ENCODE measurements at places on chromosomes 11 and 22. TPM values are rescaled to one million over a fixed set of nuclear protein-coding genes. Genes with fewer than 3 reads are reported as not detected.

DNA sequence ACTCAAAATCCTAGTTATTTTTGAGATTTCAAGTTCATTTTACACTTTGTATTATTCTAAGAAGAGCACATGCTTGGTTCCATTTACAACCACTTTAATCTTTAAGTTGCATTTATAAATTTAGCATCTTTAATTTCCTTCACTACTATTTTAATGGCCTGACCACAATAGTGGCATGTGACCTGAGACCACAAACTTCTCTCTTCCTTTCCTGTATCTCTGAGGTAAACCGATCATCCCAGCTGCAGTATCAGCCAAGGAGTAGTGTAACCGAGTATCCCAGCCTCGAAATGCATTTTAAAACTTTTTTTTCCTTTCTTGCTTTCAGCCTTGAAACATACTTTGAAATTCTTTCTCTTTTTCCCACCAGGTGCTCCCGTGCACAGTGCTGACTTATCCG is 28.7 kb upstream of the CBX6 start:
- DNase-seq = no peak

DNA sequence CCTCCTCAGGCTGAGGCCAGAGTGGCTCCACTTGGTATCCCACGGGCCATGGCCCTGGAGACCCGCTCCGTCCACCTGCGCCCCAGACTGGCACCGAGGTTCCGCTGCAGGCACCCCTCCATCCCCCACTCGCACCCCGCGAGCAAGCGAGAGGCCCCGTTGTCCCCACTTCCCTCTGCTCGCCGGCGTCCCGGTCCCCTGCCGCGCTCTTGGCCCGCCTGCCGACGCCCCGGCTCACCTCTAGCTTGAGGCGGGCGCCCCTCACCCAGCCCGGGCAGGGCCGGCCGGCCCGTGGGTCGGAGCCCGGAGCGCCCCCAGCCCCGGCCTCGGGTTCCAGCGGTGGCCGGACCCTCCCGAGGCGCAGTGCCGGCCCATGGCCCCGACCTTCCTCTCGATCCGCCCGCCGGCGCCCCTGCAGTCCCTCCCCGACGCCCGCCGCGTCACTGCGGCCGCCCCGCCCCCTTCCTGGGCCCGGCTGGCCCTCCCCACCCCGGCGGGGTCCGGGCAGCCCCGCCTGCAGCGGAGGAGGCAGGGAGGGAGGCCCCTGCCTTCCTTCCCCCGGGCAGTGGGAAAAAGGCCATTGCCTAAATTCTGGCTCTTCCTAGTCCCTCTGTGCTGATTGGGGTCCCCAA is at the start of gene PITPNM1:
Gene PITPNM1, minus strand, starts transcription at position 414 of the 632 bp plus-strand sequence. CDS start 1,183 bp downstream, outside the sequence.
- DNase-seq = peak; percentile 53

The BRMS1 gene
- total RNA-seq = 52.0 TPM

GRCh38 chr11:107999759-108000455 is 8.8 kb upstream of the CUL5 start:
- DNase-seq = no peak

The INS gene
- total RNA-seq = not detected

The OR51B5 gene
- 2.3 TPM for total RNA-seq

GRCh38 chr11:9601876-9602199 is 28.4 kb downstream of the WEE1 start:
- DNase-seq = no peak

The KBTBD4 gene
- total RNA-seq = 31.5 TPM

- DNase-seq = no peak
Measured at GRCh38 chr22:18114495-18114894, 3.9 kb downstream of the TUBA8 start.
